ENCODE measurements at places on chromosomes 12 and 14. TPM values are rescaled to one million over a fixed set of nuclear protein-coding genes. Genes with fewer than 3 reads are reported as not detected.

Gene TCP11L2
- total RNA-seq: 27.7 TPM

Gene RPL10L
- total RNA-seq: not detected

Gene ACVRL1
- 30.9 TPM for total RNA-seq

Gene ANKRD33
- total RNA-seq: not detected

Gene TEDC1
- total RNA-seq: 17.7 TPM

Gene PARPBP
- 1.4 TPM for total RNA-seq

Gene CNPY2
- 89.9 TPM for total RNA-seq

Gene KIF26A
- 2.5 TPM for total RNA-seq

Gene CD163
- 15.0 TPM for total RNA-seq

Gene PTPRO
- total RNA-seq: 15.0 TPM

Gene SERPINA10
- not detected for total RNA-seq

Gene CMKLR1
- 2.8 TPM for total RNA-seq

Gene CPM
- 34.8 TPM for total RNA-seq

Gene C12orf42
- total RNA-seq: 1.1 TPM

Gene TRHDE
- total RNA-seq: 32.7 TPM

Gene AMDHD1
- 0.23 TPM for total RNA-seq

Gene KCNH3
- 81.0 TPM for total RNA-seq

Gene OR6C68
- total RNA-seq: not detected

Gene POTEG
- total RNA-seq: not detected

Gene C14orf39
- not detected for total RNA-seq

Gene KANSL2
- 21.3 TPM for total RNA-seq

Gene ANP32D
- total RNA-seq: 1.5 TPM

Gene CDH24
- 9.1 TPM for total RNA-seq

Data from dorsolateral prefrontal cortex (tissue), 122 donors.